RWPE1 (cell line): ENCODE measurements at places on chromosomes 7 and 10.
A peak's percentile ranks its signal among the peaks of the same experiment; 100 is the strongest.

GRCh38 chr10:102642736-102643335, 1.4 kb upstream of the TRIM8 start:
- peak; percentile 81 for DNase-seq

- no peak for DNase-seq
Observed at GRCh38 chr7:149804106-149804505, 30.7 kb upstream of the ZNF467 start.

- no peak for DNase-seq
Observed at GRCh38 chr7:44162179-44162578, 21.0 kb upstream of the MYL7 start.

- DNase-seq = peak; percentile 82
Observed at GRCh38 chr7:47453093-47454061, 128.5 kb downstream of the TNS3 start.

DNA sequence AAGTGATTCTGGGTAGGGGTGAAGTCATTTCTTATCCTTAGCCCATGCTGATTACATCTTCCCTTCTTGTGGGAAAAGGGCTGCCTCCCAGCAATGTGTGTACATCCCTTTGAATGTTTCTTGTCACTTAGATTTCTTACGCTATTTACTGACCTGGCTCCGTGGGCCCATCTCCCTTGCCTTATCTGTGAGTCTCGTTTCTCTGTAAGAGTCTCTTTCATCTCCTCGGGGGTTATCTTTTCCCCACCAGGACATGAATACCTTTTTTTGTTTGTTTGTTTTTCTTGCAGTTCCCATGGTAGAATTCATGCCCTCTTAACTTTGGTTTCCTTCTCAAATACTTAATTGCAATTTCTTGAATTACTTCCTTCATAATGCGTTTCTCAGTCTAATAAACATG, 107.7 kb downstream of the BAMBI start:
- no peak for DNase-seq

- peak; percentile 55 for DNase-seq
Observed at GRCh38 chr7:44101966-44102845, 1.9 kb upstream of the AEBP1 start.

DNA sequence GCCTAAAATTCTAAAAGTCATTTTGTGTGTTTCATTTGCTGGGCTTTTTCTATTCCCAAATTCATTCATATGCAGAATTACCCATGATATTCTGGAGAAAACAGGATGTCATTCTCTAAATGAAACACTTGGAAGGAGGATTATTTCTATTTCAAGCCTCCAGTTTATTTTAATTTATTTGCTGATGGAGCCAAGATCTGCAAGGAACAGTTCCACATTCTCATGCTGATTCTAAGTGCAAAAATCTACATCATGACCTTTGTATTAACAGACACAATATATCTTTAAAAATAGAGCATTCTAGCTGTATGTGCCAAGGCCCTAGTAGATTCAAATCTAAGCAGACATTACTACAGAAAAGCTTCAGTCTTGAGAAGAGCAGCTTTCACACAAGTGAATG, 51.3 kb upstream of the KCND2 start:
- no peak for DNase-seq

DNA sequence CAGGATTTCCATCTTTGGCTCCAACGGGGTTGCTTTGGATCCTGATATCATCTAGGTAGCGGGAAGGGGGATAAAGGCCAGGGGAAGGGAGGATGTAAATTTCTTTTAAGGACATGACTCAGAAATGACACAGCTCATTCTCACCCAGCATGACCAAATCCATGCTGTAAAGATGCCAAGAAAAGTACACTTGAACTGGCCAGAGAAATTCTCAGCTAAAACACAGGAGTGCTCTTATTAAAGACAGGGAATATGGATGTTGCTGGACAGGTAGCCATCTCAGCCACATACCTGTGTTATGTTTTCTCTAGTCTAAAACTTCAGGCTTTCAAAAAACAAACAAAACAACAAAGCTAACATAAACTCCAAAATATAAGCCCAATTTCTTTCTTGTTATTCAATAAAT, 68.3 kb downstream of the NAMPT start:
- DNase-seq = peak; percentile 95

GRCh38 chr7:108329514-108329913, 126.7 kb downstream of the NRCAM start:
- no peak for DNase-seq

DNA sequence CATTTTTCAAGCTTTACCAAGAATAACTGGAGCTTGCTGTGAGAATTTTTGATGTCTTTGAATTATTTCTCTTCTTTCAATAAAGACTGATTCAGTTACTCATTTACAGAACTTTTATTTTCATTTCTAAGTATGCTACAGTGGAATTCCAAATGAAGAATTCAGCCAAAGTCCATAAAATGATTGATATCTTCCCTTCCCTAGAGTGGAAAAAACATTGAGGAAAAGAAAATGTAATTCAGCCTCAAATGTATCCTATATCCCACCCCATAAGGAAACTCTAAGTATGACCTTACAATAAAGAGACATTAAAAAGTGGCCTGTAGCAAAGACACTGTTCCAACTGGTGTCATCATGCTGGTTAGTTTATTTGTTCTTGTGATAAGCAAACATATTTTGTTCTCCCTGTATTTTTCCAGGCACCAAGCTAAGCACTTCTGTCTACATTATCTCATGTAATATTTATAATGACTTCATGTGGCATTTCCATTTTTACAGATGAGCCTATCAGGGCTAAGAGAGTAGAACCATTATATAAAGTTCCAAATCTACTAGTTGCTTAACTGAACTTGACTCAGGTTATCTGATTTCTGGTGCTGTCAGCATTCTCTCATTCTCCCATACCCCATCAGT, 450.4 kb downstream of the NEBL start:
- DNase-seq = no peak

DNA sequence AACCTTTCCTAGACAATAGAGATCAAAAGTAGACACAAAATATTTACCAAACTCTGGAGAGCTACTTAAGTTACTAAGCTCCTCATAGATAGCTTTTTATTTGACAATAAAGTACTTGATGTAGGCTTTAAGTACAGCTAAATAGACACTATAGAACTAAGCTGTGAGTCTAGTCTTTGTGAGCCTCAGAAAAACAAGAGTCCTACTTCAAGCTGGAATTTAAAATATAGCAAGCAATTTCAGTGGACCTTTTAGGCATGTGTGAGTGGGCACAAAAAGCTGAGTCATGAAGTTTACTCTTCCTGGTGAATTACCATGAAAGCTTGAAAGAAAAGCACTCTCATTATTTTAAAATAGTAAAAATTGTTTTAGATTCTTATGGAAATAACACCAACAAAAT, 76.1 kb downstream of the ADD3 start:
- no peak for DNase-seq

GRCh38 chr10:114307731-114308130, 68.7 kb downstream of the VWA2 start:
- DNase-seq = no peak

DNA sequence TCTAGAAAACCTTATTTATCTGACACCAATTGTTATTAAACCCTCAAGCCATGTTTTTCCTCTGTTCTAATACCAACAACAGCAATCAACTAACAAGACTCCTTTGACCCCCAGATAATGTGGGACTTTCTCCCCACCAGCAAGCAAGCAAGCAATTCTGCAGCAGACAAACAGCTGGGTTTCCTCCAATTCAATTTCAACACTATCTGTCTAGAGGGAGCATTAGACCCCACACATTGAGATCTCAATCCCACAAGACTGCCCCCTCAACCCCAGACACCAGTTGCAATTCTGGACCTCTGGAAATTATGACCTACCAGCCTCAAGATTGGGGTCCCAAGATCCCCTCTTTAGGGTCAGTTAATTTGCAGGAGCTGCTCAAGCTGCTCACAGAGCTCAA, 89.4 kb upstream of the TMEM26 start:
- DNase-seq = no peak

DNA sequence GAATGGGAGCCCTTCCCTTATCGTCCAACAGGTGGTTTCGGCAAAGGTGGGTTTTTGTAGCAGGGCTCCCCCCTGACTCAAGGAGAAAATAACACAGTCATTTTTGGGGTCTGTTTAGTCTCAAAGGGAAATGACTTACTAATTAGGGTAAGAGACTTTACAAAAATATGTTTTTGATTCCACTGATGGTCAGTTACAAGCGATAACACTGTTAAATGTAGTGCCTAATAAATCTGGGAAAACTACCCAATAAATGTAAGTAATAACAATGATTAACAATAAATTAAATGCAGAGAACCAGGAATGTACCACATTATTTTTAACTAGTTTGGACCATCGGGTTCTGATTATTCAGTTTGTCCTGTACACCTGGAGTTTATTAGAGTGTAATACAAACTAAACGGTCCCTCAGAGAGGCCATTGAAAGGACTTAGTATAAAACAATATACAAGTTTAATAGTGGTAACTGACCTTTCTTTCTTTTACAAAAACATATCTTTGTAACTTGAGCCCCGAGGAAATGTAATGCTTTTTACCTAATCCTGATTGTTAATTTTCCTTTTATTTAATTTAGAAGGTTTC, 216.2 kb upstream of the HABP2 start:
- no peak for DNase-seq

DNA sequence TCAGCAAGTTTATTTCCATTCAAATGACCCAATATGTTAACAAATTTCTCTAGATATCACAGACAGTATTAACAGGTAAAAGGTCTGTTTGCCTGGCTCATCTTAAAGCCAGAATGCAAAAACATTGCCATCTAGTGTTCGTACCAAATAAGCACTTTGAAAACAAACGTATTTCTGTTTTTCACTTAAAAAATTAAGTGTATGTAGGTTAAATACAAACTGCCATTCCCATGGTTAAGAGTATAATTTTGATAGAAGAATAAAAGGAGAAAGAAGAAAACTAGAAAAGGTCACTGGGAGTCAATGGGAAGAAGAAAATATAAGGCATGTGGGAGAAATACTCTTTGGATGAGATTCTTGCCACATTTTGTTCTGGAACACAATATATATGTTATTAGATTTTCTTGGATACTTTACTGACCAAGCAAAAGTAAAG, 51.0 kb downstream of the ORC5 start:
- DNase-seq = no peak

GRCh38 chr7:143256932-143257331, 6.3 kb upstream of the GSTK1 start:
- no peak for DNase-seq

DNA sequence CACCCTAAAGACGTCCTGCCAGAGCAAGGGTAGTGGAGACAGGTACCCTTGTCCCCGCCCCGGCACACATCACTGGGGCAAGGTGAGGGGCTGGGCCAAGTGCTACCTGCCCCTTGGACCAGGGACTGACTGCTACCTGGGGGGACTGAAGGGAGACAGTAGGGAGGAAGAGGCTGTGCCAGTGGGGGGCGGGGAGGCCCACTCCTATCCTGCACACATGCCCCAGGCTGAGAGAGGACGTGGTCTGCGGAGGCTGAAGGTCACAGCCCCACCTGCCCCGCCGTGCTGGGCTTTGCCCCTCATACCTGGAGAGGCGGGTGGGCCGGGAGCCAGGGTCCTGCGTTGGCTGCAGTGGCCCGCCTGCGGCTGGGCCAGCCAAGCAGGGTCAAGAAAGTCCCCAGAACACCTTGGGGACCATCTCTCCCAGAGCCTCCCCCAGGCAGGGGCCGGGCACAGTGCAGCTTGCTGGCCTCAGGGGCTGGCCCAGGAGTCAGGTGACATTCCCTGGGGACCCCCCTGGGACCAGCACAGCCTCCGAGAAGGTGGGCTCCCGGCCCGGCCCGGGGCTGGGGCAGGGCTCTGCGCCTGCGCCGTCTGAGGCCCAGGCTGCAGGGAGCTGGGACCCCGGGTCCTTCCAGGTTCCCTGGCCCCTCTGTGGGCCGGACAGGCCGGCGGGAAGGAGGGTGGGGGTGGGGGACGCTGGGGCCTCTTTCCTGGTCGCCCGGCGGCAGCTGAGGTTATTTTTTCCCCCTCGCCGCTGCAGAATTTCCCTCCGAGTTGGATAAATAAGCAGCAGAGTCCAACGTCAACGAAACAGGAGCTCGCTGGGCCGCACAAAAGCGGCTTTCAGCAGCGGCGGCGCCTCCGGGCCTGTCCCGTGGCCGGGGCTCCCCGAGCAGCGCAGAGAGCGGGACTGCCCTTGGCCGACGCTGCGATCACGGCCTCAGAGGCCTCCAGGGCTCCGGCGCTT, 9.8 kb upstream of the FZD9 start:
- no peak for DNase-seq

GRCh38 chr10:115654961-115655360, 561.8 kb downstream of the ATRNL1 start:
- DNase-seq = peak; percentile 14

DNA sequence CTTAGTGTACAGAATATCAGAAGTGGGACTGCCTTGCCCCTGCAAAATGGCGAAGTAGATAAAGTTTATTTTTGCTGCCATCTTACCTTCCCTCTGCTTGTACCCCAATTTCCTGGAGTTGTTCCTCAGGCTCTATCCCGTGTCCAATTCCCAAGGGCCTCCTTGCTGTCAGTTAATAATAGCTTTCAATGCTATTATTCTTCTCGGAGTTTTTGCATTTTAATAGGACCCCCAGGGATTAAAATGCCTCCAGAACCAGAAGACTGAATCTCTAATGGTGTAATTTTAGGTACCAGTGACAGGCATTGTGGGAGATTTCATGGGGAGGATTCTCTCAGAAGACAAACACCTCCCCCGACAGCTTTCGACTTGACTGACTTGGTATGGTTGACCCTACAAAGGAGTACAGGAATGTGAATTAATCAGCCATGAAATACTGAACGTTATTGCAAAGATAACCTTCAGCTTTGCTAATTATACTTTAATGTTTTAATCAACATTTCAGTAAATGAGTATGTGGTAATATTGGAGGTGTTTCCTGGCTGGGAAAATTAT, 75.2 kb downstream of the ZNF22 start:
- DNase-seq = no peak

DNA sequence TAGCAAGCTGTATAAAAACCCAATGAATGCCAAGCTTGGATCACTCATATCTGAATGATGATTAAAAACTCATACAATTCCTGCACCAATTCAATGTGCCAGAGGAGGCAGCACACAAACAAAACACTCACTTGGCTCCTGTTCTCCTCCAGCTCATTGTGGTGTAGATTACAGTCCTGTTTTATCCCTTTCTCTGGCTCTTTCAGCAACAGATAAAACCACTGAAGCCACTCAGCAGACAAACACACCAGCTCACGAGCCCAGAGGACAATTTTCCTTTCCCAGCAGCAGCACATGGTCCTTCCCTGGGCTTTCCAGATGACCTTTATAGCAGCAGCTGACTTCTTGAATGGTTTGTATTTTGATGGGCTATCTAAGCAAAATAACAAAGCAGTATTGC, 107.3 kb upstream of the STARD3NL start:
- no peak for DNase-seq

- peak; percentile 77 for DNase-seq
Observed at GRCh38 chr10:102422545-102423129, 2.0 kb downstream of the FBXL15 start.

- peak; percentile 95 for DNase-seq
Observed at GRCh38 chr7:47979145-47979831, at the start of gene HUS1. Gene HUS1 (minus strand): TSS chr7:47979615. CDS start chr7:47979519, 96 bp downstream.

- DNase-seq = no peak
Observed at GRCh38 chr10:114635101-114635500, 23.0 kb downstream of the ABLIM1 start.

GRCh38 chr10:69358148-69358795, 58.4 kb downstream of the TACR2 start:
- DNase-seq = no peak

GRCh38 chr7:77991656-77992055, 193.1 kb downstream of the PHTF2 start:
- no peak for DNase-seq
